ENCODE measurements at places on chromosomes 12 and 14. TPM values are rescaled to one million over a fixed set of nuclear protein-coding genes. Genes with fewer than 3 reads are reported as not detected.
A peak's percentile ranks its signal among the peaks of the same experiment; 100 is the strongest.

DNA sequence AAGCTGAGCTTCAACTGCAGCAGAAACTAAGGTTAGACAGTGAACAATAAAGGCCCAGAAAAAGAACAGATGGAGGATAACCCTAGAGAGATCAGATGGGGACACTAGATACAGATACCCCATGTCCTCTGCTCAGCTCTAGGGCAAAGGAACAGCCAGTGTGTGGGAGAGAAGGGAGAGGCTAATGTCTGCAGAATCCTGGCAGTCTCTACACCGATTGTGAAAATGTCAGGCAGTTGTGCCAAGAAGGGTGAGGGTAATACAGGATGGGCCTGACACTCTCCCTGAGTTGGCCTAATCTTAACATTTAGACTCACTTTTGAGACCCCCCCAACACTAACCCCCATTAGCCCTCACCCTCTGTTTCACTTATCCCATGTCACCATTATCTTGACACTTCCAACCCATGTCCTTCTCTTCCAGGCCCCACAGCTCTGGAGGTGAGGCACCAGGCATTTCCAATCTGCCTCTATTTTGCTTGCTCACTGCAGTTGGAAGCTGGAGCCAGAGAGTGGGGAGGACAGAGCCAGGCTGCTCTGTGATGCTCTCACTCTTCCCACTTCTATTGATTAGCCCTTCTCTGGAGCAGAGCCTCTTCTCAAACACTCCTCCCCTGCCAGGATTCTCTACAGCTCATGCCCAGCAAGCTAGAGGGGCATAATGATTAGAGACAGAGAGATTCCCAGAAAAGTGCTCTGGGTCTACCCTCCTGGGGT, 3.0 kb upstream of the BLOC1S1 start:
- H3K27me3 ChIP-seq: no peaks in the 10 kb centered on the region
- peaks cover 17% of the 10 kb centered on the region for H3K4me1 ChIP-seq
- no peaks in the 10 kb centered on the region for H3K36me3 ChIP-seq
- DNase-seq: no peak
- no peak overlapping the region for H3K27ac ChIP-seq

- no peaks in the 10 kb centered on the region for H3K27me3 ChIP-seq
- peak; percentile 24 for DNase-seq
- H3K4me3 ChIP-seq: no peak overlapping the region
- no peaks in the 10 kb centered on the region for H3K4me1 ChIP-seq
- H3K27ac ChIP-seq: no peak overlapping the region
Observed at GRCh38 chr14:93932642-93933041, 5.5 kb downstream of the FAM181A start.

DNA sequence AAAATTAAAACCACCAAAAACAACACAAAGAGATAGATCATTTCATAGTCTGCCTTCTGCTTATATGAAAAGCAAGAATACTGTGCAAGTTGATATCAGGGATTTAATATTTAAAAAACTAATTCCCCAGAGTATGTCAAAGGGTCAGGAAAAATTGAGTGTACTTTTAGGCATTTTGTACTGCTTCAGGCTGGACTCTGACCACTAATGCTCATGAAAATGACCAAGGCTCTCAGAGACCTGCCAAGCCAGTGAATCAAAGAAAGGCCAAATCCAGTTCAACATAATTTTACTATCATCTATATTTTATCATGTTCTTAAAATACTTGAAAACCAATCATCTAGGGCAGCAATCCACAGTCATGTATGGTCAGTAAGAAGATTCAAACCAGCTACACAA, 66.0 kb downstream of the TTC7B start:
- H3K4me3 ChIP-seq: no peak overlapping the region
- H3K27ac ChIP-seq: no peak overlapping the region
- no peak for DNase-seq
- no peaks in the 10 kb centered on the region for H3K27me3 ChIP-seq
- H3K4me1 ChIP-seq: no peaks in the 10 kb centered on the region
- no peaks in the 10 kb centered on the region for H3K36me3 ChIP-seq

Gene PKP2
- polyA plus RNA-seq: 4.3 TPM

Gene KIAA0586
- 4.7 TPM for polyA plus RNA-seq

GRCh38 chr12:40837891-40838429, 145.7 kb downstream of the CNTN1 start:
- no peaks in the 10 kb centered on the region for H3K27me3 ChIP-seq
- no peaks in the 10 kb centered on the region for H3K4me1 ChIP-seq
- DNase-seq: no peak
- no peak overlapping the region for H3K27ac ChIP-seq

GRCh38 chr14:96143906-96144305, 60.7 kb upstream of the BDKRB2 start:
- peaks cover 5% of the 10 kb centered on the region for H3K4me1 ChIP-seq
- no peak overlapping the region for H3K27ac ChIP-seq
- DNase-seq: no peak
- no peaks in the 10 kb centered on the region for H3K36me3 ChIP-seq

GRCh38 chr12:65602253-65602609, 222.1 kb upstream of the HMGA2 start:
- H3K27me3 ChIP-seq: no peaks in the 10 kb centered on the region
- DNase-seq: no peak
- no peak overlapping the region for H3K27ac ChIP-seq
- H3K36me3 ChIP-seq: no peaks in the 10 kb centered on the region

DNA sequence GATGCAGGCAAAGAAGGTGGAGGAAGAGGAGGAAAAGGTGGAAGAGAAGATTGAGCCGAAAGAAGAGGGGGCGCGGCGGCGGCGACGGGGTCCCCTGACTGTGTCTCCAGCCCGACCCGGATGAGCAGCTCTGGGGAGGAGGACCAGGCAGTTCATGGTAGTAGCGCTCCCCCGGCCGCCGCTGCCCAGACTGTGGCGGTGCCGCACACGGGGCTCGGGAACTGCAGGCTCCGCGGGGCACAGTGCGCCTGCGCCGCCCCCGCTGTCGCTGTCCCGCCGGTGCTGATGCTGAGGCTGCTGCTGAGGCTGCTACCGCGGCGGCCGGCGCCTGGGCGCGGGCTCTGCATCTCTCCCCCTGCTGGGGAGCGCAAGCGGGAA, at the start of gene KCNH5:
Gene KCNH5, minus strand, starts transcription at position 225 of the 378 bp plus-strand sequence. CDS start 272 bp downstream, outside the sequence.
- H3K4me3 ChIP-seq: no peak within 1 kb of the TSS
- H3K27me3 ChIP-seq: peaks cover 20% of the 10 kb centered on the region
- no peaks in the 10 kb centered on the region for H3K36me3 ChIP-seq
- H3K27ac ChIP-seq: no peak within 1 kb of the TSS

DNA sequence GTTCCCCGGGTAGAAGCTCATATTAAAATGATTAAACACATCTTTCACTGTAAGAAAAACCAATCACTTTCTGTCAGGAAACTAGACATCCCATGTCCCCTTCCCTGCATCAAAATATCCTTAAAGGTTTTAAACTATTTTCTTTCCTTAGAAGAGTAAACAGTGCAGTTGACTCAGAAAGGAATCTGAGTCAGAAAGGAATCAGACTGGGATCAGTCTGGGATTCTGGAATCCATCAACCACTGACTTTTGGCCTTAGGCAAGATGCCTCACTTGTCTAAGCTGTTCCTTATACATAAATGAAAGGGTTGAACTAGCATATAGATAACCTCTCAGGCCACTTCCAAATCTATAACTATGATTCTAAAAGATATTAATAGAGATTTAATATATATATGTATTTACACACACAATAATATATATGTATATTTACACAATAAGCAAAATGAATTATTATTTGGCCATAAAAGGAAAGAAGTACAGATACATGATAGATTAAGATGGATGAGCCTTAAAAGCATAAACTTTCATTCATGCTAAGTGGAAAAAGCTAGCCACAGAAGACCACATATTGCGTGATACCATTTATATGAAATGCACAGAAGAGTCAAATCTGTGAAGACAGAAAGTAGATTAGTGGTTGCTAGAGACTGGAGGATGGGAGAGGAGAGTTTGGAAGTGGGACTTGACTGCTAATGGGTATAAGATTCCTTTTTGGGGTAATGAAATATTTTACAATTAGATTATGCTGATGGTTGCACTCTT, 114.4 kb downstream of the SLC38A1 start:
- no peaks in the 10 kb centered on the region for H3K36me3 ChIP-seq
- H3K27ac ChIP-seq: no peak overlapping the region
- no peaks in the 10 kb centered on the region for H3K27me3 ChIP-seq
- no peak overlapping the region for H3K4me3 ChIP-seq

DNA sequence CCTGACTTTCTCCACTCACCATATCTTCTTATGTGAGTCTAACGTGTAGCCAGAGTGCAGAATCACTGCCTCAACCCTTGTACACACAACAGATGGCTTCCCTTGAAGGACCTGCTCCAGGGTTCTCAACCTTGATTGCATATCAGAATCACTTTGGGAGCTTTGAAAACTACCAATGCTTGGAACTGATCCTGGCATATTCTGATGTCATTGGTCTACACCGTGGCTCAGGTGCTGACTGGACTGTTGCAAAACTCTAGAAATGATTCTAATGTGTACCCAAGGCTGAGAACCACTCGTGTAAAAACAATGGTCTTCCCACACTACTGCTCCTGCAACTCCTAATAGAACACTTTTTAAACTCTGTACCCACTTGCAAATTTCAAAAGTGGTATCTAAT, 18.5 kb downstream of the TMEM132D start:
- no peaks in the 10 kb centered on the region for H3K4me1 ChIP-seq
- H3K36me3 ChIP-seq: no peaks in the 10 kb centered on the region
- no peak overlapping the region for H3K27ac ChIP-seq
- DNase-seq: no peak
- H3K27me3 ChIP-seq: no peaks in the 10 kb centered on the region

GRCh38 chr14:69535230-69535848, 39.3 kb downstream of the CCDC177 start:
- peak; percentile 72 for DNase-seq
- H3K36me3 ChIP-seq: no peaks in the 10 kb centered on the region
- H3K4me1 ChIP-seq: peaks cover 2% of the 10 kb centered on the region
- H3K27me3 ChIP-seq: no peaks in the 10 kb centered on the region
- H3K27ac ChIP-seq: no peak overlapping the region
- no peak overlapping the region for H3K4me3 ChIP-seq

Gene PLBD1
- 28.4 TPM for polyA plus RNA-seq

Gene TESPA1
- not detected for polyA plus RNA-seq

- H3K4me1 ChIP-seq: no peaks in the 10 kb centered on the region
- no peak overlapping the region for H3K4me3 ChIP-seq
- H3K27me3 ChIP-seq: no peaks in the 10 kb centered on the region
- H3K27ac ChIP-seq: no peak overlapping the region
- H3K36me3 ChIP-seq: no peaks in the 10 kb centered on the region
- DNase-seq: no peak
Observed at GRCh38 chr12:51407604-51408003, 16.4 kb upstream of the GALNT6 start.

Gene B3GNT4
- polyA plus RNA-seq: 8.0 TPM

- H3K27me3 ChIP-seq: no peaks in the 10 kb centered on the region
- no peak overlapping the region for H3K4me3 ChIP-seq
- H3K27ac ChIP-seq: peak overlapping the region; percentile 48
- peaks cover 24% of the 10 kb centered on the region for H3K4me1 ChIP-seq
- H3K36me3 ChIP-seq: no peaks in the 10 kb centered on the region
Observed at GRCh38 chr12:2286461-2287131, 233.8 kb downstream of the CACNA1C start.

Gene KRT71
- not detected for polyA plus RNA-seq

- peak; percentile 49 for DNase-seq
- H3K27ac ChIP-seq: no peak overlapping the region
- peaks cover 3% of the 10 kb centered on the region for H3K36me3 ChIP-seq
- H3K4me1 ChIP-seq: peaks cover 3% of the 10 kb centered on the region
- H3K27me3 ChIP-seq: no peaks in the 10 kb centered on the region
Observed at GRCh38 chr12:130880411-130880885, 8.6 kb downstream of the RAN start.

Gene PTCSC3
- 6.4 TPM for polyA plus RNA-seq

GRCh38 chr14:71783088-71783487, 149.1 kb upstream of the RGS6 start:
- H3K4me1 ChIP-seq: no peaks in the 10 kb centered on the region
- no peaks in the 10 kb centered on the region for H3K36me3 ChIP-seq
- no peaks in the 10 kb centered on the region for H3K27me3 ChIP-seq
- no peak overlapping the region for H3K4me3 ChIP-seq
- H3K27ac ChIP-seq: no peak overlapping the region
- DNase-seq: no peak

Gene REP15
- polyA plus RNA-seq: 1.3 TPM

DNA sequence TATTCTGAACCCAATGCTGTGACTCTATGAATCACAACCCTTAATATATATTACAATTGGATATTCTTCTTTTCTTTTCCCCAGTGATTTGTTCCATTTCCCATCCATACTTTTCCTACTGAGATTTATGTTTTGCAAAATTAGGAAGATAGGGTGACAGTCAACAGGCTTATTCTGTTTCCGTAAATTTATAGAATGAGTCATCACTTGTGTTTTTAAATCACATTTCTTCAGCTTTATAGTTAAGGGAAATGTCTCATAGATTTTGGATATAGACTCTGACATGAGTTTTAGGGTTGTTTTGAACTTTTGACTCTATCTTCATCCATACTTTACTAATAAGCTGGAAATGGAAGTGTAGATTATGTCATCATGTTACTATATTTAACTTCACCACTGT, 661.6 kb upstream of the FBXO33 start:
- no peaks in the 10 kb centered on the region for H3K27me3 ChIP-seq
- DNase-seq: no peak
- no peaks in the 10 kb centered on the region for H3K36me3 ChIP-seq
- no peak overlapping the region for H3K4me3 ChIP-seq

Gene NRXN3
- polyA plus RNA-seq: 1.5 TPM

Gene GTF2H3
- polyA plus RNA-seq: 7.7 TPM

- H3K4me3 ChIP-seq: peak overlapping the region; percentile 64
- DNase-seq: peak; percentile 90
- no peaks in the 10 kb centered on the region for H3K27me3 ChIP-seq
- H3K4me1 ChIP-seq: peaks cover 4% of the 10 kb centered on the region
Observed at GRCh38 chr12:119804011-119804641, 73.0 kb downstream of the CIT start.

Gene TMPRSS12
- not detected for polyA plus RNA-seq

GRCh38 chr12:63919756-63920155, 75.3 kb downstream of the SRGAP1 start:
- no peak overlapping the region for H3K4me3 ChIP-seq
- H3K36me3 ChIP-seq: no peaks in the 10 kb centered on the region
- no peak overlapping the region for H3K27ac ChIP-seq
- H3K4me1 ChIP-seq: peaks cover 24% of the 10 kb centered on the region
- no peaks in the 10 kb centered on the region for H3K27me3 ChIP-seq

Gene IFNG-AS1
- polyA plus RNA-seq: not detected

Gene IRAK3
- 1.2 TPM for polyA plus RNA-seq

DNA sequence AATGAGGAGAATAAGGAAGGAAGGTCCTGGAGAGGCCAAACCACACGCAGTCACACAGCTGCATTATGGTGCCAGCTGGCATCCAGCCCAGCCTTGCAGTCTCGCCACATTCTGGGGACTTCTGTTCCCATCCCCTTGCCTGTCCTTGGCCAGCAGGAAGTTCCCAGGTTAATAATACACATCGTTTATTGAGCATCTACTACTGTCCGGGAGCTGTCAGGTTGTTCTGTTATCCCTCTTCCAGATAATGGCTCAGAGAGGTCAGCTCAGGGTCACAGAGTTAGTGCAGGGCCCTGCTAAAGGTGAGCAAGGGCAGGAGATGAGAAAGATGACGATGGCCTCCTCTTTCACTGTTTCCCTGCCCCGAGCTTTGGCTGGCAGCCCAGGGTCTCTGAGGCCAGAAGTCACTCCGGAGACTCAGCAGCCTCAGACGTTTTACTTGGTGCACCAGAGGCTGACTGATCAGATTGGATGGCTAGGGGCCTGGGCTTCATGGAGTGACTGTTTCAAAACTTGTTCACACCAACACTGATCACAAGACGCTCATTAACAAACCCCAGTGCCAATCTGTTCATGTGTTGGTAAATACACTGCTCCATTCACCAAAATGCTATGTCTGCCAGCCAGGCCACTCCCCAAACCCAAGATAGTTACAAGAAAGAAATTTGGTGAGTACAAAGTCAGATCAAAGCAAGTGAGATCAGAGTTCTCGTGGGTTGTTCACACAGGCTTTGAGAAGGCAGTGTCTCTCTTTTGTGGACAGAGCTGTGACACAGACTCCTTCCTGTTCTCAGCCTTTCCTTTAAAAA, 79.2 kb downstream of the B4GALNT3 start:
- no peak for DNase-seq
- no peaks in the 10 kb centered on the region for H3K4me1 ChIP-seq
- H3K4me3 ChIP-seq: no peak overlapping the region
- H3K27me3 ChIP-seq: no peaks in the 10 kb centered on the region

Gene ASPG
- 58.1 TPM for polyA plus RNA-seq
